ENCODE measurements at places on chromosomes 7 and 10.

- DNase-seq: no peak
Observed at GRCh38 chr10:28763471-28764170, 86.3 kb downstream of the BAMBI start.

DNA sequence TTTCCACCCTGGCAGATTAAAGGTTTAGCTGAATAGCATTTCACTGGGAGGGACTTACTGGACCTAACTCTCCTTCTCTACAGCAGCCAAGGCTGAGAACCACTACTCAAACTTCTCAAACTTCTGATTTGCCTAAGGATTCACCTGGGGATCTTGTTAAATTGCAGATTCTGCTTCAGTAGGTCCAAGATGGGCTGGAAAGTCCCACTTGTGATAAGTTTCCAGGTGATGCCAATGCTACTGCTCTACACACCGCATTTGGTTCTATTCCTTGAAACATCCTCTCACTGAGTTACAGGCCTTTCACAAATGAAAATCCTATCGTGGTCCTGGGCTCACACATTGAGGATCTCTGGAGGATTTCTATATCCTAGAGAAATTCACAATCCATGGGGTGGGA is 147.9 kb downstream of the CHCHD3 start:
- no peak for DNase-seq

GRCh38 chr10:51596695-51597094 is 102.7 kb downstream of the CSTF2T start:
- no peak for DNase-seq

DNA sequence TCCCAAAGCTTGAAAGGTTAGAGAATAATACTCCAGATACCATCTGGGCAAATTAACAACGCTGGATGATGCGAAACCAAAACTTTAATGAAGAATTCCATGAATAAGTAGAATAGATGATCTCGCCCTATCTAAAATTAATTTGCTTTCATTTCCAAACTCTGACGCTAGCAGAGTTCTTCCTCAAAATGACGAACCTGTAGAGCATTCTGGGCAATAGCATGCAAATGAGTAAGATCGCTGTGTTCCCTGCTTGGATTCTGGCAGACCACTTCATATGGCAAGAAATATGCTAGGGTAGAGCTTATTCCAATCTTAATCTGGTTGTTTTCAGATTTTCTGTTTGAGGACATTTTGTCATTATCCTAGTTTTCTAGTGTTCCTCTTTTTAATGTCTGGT is 36.1 kb upstream of the SMNDC1 start:
- DNase-seq: no peak

DNA sequence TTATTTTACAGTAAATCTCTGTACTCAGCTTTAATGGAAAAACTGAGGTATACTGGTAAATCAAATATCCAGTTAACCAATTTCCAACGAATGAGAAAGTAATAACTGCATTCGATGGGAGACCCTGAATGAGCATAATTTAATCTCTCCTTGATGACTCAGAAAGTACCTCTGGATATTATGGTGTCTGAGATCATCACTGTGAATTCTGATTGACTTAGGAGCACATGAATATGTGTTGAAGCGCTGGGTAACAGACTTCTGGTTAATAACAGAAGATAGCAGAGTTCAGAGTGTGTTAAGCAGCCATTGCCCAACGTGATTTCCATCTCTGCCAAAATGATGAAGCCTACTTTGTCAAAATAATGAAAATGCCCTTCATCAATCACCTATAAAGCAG is 116.6 kb downstream of the NRP1 start:
- no peak for DNase-seq

- DNase-seq: peak; percentile 22
Observed at GRCh38 chr10:132319853-132320653, 11.9 kb upstream of the LRRC27 start.

GRCh38 chr7:39951226-39952194 is 1.5 kb downstream of the CDK13 start:
- DNase-seq: peak; percentile 72

Measured in CD4-positive, alpha-beta T cell treated with Interleukin-6 for 4 hours (primary cell).